ENCODE measurements at places on chromosomes 1 and 21.

- no peak for DNase-seq
Measured at GRCh38 chr1:101437800-101438199, 201.0 kb downstream of the S1PR1 start.

GRCh38 chr1:87329051-87329525, 408 bp downstream of the LMO4 start:
- DNase-seq: peak; percentile 41

- DNase-seq: no peak
Measured at GRCh38 chr21:34337741-34338140, 26.1 kb upstream of the KCNE2 start.

- DNase-seq: no peak
Measured at GRCh38 chr1:2232916-2233438, 4.9 kb downstream of the SKI start.

GRCh38 chr21:35095859-35096291, 46.8 kb upstream of the RUNX1 start:
- DNase-seq: no peak

GRCh38 chr1:213418268-213419071, 367.4 kb downstream of the RPS6KC1 start:
- DNase-seq: no peak

DNA sequence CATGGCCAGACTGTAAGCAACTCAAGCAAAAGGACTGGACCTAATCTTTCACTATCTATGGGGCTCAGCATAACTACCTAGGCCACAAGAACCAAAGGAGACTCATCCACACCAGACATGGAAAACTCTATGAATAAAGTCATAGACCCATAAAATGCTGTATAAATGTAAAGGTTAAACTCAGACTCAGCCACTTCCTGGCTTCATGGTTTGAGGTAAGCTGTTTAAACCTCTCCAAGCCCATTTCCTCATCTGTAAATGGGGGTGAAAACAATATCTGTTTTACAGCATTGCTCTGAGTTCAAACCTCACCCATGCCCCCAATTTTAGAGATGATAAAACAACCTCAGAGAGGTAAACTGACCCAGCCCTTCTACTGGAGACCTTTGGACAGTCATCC, 4.0 kb upstream of the SMIM12 start:
- no peak for DNase-seq

DNA sequence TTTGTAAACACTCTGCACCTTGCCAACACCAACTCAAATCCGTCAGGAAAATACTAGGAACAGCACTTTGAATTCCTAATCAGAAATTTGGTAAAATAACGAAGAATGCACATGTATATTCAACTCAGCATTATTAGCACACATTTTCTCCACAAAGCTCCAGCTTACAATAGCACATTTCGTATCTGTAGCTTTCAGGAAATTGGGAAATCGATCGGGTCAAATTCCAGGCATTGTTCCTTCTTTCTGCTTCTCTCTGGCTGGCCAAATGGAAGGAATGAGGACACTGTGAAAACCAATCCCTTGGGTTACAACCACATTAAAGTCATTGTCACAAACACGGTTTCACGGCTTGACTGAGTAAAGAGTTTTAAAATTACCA, 58.6 kb downstream of the NPHP4 start:
- DNase-seq: no peak

DNA sequence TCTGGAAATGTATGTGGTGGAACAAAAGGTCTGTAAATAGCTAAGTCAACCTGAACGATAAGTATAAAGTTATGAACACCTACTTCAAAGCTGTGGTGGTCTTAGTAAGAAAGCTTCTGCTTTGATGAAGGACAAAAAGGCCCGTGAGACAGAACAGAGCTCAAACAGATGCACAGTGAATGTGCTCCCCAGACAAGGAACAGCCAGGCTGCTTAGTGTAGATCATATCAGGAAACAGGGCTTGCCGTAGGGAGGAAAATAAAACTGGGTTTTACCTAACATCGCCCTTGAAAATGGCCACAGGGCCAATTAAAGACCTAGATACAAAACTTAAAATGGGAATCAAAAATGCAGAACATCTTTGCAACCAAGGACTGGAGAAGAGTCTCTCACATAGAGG, 40.2 kb downstream of the PRSS38 start:
- DNase-seq: no peak

DNA sequence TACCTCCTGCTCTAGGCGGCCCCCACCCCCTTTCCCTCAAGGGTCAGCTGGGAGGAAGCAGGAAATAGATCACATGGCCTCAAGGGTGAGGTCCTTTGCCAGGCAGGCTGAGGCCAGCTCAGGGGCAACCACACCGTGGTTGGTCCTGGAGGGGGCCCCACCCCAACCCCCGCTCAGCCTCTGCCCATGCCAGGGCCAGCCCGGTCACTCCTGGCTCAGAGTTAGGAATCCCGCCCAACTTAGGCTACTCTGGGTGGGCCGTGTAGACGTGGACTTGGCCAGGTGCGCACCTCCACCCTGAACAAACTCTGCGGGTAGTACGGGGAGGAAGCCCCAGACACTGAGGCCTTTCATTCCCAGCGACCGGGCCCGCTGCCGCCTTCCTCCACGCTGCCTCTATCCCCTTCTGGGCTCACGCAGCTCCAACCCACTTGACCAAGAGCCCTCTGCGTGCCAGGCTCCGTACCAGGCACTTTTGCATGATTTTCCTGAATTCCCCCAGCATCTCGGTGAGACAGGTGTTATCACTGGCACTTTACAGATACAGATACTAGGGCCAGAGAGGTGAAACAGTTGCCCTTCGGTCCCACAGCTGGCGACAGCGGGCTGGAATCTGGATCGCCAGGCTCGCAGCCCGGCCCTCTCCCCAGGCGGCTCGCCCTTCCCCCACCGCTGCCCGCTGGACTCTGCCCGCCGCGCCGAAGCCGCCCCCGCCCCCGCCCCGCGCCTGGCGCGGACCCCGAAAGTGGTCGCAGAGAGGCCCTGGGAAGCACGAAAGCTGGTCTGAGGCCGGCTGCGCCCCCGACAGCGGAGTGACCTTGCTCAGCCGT, 769 bp downstream of the GALE start:
- DNase-seq: peak; percentile 77

DNA sequence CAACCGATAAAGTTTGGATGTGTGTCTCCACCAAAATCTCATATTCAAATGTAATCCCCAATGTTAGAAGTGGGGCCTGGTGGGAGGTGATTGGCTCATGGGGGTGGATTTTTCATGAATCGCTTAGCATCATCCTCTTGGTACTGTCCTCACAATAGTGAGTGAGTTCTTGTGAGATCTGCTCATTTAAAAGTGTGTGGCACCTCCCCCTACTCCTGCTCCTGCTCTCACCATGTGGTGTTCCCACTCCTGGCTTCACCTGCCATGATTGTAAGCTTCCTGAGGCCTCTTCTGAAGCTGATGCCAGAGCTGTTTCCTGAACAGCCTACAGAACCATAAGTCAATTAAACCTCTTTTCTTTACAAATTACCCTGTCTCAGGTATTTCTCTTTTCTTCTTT, 28.2 kb upstream of the PRDX6 start:
- DNase-seq: no peak

DNA sequence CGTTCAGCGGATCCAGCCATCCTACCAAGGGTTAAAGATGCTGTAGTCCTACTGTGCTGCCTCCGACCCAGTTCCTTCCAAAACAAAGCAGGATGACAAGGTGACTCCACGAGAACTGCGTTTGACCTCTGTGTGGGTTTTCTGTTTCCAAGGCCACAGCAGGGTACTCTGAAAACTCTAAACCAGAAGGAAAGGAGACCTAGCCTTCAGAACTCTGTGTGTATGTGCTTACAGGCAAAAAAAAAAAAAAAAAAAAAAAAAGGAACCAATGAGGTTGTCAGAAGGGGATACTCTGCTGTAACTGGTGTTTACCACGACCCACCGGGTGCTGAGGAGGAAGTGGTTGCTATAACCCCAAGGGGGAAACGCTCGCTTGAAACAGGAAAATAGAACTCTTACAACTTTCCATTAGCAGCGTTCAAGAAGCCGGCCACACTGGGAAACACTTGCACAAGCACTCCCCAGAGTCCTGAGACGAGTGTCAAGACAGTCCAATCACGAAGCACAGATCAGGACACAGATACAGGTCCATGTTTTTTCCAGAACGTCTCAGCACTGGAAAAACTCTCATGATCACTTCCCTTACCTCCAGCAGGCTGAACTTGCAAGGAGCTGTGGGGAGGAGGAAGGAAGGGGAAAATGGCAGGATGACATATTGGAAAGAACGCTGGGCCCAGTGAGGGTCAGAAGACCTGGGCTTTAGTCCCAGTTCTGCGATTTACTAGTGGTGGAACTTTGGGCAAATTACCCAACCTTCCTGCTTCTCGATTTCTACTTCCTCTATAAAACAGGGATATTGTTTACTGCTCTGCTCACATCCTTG, 64.0 kb downstream of the ITPKB start:
- DNase-seq: no peak

DNA sequence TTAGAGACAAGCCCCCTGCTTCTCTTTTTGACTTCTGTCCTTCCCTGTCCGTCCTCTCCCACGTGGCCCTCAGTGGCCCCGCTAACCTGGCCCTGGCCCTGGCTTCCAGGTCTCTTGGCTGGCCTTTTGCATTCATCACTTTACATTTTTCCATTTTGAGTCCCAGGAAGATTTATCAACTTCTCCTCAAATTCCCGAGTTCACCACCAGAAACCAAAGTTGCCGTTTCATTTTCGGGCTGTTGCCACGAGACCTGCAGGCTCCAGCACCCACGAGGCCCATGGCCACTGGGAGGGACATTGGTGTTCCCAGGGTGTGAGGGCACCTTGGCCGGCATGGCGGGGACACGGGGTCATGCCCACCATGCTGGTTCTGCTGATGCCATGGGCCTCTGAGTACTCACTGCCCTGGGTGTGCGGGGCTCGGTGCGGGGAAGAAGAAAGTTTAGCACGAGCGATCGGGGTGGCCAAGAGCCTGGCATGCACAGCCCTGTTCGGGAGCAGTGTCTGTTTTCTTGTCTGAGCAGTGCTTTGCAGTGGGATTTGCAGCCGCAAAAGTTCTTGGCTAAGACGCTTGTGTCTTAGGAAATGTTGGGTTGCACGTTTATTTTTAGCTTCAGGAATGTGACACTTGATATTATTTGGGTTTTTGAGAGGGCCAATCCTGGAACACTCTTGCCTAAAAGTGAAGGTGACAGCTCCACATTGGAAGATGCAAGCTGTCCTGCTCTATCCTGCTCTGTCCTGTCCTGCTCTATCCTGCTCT, 40.4 kb upstream of the ADARB1 start:
- no peak for DNase-seq

DNA sequence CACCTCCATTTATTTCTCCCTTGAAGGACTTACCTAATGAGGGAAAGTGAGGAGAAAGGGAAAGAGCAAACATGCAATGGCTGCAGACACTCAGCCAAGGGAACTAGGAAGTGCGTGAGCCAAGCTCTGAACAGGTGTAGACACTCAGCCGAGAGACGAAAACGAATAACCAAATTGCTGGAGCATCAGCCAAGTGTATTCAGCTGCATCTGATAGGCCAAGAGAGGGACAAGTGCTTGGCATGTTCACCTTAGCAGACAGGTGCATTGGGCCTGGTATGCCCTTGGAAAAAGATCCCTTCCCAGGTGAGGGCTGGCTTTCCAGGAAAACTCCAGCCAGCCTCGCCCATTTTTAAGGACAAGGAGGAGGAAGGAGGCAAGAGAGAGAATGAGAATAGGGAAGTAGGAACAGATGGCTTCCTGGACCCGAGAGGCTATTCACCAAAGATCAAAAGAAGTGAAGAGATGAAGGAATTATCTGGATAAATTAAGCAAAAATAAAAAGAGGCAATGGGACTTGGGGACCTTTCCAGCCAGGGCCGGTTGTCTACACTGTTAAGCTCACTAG, 184.7 kb downstream of the TOMM20 start:
- DNase-seq: peak; percentile 96

DNA sequence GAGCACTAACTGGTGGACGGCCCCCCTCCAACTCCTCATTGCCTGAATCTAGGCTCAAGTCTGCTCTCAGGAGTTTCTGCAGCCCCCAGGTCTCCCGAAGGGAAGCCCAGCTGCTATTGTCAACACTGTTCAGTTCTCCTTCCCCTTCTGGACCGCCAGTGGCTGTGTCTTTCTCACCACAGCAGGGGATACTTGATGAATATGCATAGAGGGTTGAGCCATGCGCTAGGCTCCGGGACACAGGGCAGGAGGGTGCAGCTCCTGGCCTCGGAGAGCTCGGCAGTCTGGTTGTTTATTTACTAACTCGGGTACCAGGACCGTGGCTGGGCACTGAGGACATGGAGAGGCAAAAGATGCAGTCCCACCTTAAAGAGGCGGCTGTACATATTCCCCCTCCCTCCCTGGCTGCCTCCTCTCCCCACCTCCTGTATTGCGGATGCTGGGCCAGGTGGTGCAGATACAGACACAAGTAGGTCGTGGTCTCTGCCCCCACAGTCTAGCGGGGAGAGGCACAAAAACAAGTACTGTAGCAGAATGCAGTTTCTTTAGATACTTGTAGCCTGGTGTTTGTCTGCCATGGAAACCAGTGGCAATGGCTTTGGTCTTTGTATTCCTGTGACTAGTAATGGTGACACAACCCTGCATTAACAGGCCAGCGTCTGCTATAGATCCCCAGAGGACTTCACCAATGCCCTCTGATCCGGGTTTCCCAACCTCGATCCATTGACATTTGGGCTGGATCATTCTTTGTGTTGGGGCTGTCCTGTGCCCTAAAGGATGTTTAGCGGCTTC, 26.2 kb downstream of the ARHGEF10L start:
- DNase-seq: no peak

GRCh38 chr21:45910548-45911221, 70.9 kb upstream of the COL6A1 start:
- no peak for DNase-seq

DNA sequence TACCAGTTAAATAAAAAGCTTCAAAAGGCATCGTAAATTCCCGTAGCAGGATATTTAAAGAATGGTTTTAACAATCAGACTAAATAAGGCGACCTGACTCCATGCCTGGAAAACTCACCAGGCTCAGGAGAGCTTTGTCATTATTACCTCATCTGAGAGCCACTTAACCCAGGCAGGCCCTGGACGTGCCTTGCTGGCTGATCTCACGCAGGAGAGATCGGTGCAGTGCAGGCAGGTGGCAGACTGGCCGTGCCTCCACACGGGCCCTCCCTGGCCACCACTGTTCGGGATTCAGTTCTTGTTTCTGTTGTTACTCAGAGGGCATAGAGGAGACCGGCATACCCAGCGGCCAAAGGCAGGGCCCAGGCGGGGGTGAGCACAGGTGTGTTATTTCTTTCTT, 6.4 kb downstream of the MT1HL1 start:
- DNase-seq: no peak

- DNase-seq: no peak
Measured at GRCh38 chr1:238223076-238223640, 332.4 kb upstream of the ZP4 start.

DNA sequence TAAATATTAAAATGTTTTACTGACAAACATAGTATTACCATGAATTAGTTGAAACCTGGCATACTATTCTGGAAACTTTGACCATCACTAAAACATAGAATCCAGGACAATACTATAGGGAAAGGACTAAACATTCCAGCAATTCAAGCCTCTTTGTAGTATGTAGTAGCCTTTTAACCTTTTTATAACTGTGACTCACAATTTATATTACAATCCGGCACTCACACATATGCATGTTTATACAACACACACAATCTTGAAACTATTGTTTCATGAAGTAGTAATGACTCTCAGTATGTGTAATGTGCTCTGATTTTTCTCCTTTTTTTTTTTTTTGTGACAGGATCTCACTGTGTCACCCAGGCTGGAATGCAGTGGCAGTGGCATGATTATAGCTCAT, 64.3 kb downstream of the ANKRD13C start:
- DNase-seq: no peak

- DNase-seq: no peak
Measured at GRCh38 chr21:36915696-36916245, 50.7 kb downstream of the HLCS start.

All from NCI-H2029 (cell line).